NCI-H2081 treated with DMSO at 0.1 percent for 48 hours (cell line): ENCODE measurements at places on chromosomes 5 and 9.

GRCh38 chr5:133384120-133384855 is 228.1 kb downstream of the FSTL4 start:
- DNase-seq: no peak

- DNase-seq: no peak
Measured at GRCh38 chr5:58902765-58903164, 319.9 kb downstream of the RAB3C start.

- no peak for DNase-seq
Measured at GRCh38 chr5:175353926-175354325, 90.1 kb downstream of the DRD1 start.

- no peak for DNase-seq
Measured at GRCh38 chr9:137828527-137829259, 48.9 kb upstream of the CACNA1B start.

DNA sequence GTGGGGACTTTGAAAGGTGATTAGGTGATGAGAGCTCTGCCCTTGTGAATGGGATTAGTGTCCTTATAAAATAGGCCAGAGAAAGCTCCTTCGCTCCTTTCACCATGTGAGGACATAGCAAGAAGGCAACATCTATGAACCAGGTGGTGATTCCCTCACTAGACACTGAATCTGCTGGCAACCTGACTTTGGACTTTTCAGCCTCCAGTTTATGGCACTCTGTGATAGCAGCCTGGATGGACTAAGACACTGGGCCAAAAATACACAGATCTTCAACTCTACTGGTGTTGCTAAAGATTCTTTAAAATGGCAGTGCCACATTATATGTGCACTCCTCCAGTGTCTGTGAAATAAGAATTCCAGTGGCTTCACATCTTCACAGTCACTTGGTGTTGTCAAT is 41.2 kb upstream of the COL15A1 start:
- DNase-seq: no peak

DNA sequence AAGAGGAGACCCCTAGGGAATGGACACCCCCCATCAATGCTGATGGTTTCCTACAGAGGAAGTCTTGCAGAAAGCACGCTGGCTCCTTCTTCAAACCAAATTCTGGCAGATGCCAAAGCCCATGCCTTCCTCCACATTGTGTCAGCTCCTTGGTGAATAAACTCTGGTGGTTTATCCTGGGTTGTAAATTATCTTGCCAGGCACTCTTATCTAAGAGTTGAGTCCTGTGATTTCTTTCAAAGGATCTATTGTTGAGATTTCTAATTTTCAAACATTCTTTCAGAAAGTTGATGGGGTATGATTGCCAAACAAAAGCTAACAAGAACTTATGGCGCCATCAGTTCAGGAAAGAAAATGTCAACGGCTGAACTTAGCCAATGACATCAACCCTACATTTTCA is 160.4 kb downstream of the NSG2 start:
- DNase-seq: no peak

GRCh38 chr5:135030956-135031812 is 2.8 kb downstream of the PITX1 start:
- no peak for DNase-seq

DNA sequence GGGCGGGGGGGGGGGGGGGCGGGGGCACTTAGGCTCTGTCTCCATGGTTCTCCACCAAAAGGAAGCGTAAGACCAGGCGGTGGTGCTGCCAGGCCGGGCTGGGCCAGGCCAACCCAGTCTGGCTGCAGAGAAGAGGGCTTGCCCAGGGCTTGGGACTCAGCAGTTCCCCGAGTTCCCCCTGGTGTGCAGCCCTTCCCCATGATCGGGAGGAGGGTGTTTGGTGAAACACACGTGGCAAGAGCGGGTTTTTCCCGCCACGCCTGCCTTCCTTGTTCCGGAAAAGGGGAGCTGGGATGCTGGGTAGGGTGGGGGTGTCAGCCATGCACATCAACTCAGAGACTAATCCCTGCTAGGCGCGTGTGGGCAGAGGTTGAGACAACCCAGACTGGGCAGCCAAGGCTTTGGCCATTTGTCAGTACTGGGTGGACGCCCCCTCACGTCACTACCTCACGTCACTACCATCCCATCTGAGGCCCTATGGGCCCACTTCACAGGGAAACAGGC is 32.9 kb downstream of the PRRX2 start:
- DNase-seq: no peak

- no peak for DNase-seq
Measured at GRCh38 chr5:150412319-150413175, at the start of gene CD74. Gene CD74, minus strand, starts transcription at chr5:150412910. Its CDS starts 161 bp downstream, at chr5:150412749.

DNA sequence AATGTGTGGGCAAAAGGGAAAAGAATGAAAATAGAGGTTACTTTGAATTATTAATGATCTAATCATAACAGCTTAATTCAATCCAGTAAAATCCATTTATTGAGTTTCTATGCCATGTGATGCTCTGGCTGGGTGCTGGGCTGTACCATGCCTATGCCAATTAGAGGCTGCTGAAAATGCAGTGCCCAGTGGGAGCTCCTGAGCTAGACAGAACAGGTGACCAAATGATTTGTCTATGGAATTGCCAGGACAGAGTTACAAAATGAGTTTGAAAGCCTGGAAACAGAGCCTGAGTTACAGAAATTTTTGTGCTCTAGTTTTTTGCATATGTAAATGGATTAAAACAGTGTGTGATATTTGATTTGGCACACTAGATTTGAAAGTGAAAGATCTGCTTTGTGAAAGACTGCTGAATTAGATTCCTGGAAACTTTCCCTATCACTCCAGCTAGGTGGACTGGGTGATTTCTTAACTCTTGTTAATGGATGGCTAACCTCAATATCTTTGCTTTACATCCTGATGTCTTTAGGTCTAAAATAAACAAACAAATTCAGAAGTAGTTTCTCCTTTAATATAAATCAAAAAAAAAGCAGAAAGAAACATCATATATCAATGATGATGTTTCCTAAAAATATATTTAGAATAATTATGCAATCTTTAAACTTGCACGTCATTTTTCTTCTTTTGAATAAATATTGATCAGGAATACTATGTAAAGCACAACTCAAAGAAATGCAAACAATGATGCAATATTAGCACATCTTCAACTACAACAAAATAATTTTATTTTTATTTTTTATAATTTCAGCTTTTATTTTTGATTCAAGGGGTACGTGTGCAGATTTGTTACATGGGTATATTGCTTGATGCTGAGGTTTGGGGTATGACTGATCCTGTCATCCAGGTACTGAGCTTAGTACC is 194.8 kb upstream of the FBXL7 start:
- DNase-seq: no peak

- DNase-seq: no peak
Measured at GRCh38 chr9:114317665-114318357, 5.1 kb upstream of the ORM1 start.

DNA sequence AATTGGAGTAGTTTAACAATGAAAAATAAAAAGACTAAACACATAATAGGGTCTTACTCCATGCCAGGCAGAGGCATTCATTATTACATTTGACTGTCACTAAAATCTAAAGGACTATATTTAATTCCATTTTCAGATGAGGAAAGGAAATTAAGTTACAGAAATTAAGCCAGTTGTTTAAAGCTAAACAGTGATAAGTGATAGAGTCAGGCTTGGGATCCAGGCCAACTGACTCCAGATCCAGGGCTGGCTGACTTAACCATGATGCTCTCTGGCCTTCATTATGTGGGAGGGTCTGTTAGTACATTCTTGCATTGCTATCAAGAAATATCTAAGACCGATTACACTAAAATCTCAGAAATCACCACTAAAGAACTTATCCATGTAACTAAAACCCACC is 107.2 kb downstream of the ARHGEF28 start:
- DNase-seq: no peak

GRCh38 chr9:4883326-4883873 is 90.7 kb downstream of the RCL1 start:
- no peak for DNase-seq

GRCh38 chr5:28117691-28118090 is 1079.3 kb upstream of the CDH9 start:
- DNase-seq: no peak

- DNase-seq: no peak
Measured at GRCh38 chr5:121640298-121640697, 211.4 kb upstream of the FTMT start.

DNA sequence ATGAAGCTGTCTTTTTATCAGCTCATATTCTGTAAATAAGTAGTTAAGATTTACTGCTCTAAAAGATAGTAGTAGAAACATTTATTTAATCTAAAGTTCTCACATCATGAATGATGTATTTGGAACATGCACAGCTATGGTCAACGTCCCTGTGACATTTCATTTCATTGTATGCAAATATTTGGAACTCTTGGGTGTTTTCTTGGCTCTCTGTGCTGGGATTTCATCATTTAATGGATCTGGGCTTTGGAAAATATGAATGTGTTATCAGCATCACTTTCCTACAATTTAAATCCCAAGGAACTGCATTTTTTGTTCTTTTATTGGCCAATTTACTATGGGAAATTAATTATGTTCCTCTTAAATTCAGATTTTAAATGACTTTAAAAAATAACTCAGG is 462.9 kb downstream of the SEMA5A start:
- DNase-seq: no peak

DNA sequence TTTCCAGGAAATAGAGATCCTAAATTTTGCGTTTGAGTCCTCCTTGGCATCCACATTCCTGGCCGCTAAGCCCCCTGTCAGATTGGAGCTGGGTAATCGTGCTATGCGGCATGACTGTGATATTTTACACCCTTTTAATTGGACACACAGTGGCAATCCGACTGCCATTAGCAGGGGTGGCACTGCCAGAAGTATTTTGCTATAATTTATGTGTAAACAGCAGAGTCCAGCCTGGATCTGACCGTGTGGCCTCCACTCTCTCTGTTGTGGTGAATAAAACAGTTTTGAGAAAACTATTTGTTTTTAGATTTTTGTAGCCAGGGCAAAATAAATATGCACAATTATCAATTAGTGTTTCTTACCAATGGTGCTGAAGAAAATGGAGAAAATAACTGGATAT is 281.0 kb upstream of the IRX2 start:
- no peak for DNase-seq

DNA sequence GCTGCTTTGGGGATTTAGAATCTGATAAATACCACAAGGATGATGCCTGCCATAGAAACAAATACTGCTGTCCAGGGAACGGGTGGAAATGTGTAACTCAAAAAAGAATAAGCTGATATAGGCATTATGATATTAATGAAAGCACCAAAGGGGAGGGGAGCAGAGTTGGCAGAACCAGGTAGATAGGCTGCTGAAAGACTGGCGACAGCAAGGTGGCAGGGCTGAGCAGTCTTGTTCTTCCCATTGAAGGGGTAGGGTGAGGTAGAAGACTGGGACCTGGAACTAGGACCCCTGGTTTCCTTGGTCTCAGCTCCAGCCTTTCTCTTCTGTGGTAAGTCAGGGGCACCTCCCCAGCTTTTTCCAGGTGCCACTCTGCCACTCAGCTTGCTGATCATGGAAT is 31.4 kb upstream of the TMOD1 start:
- no peak for DNase-seq

GRCh38 chr9:17906176-17906840 is 327.4 kb downstream of the SH3GL2 start:
- no peak for DNase-seq
